ENCODE measurements at places on chromosomes 6 and 20. TPM values are rescaled to one million over a fixed set of nuclear protein-coding genes. Genes with fewer than 3 reads are reported as not detected.

- DNase-seq, result no peak
These were observed 135.1 kb upstream of the CNR1 start for GRCh38 chr6:88301256-88301655.

GRCh38 chr6:169044381-169045230, 209.0 kb downstream of the THBS2 start:
- no peak for DNase-seq

The FKBP1C gene
- total RNA-seq, result not detected

The WFDC5 gene
- not detected for total RNA-seq
